ENCODE measurements at places on chromosomes 6 and 20.

- DNase-seq: no peak
Measured at GRCh38 chr6:145209272-145209671, 526.0 kb downstream of the EPM2A start.

DNA sequence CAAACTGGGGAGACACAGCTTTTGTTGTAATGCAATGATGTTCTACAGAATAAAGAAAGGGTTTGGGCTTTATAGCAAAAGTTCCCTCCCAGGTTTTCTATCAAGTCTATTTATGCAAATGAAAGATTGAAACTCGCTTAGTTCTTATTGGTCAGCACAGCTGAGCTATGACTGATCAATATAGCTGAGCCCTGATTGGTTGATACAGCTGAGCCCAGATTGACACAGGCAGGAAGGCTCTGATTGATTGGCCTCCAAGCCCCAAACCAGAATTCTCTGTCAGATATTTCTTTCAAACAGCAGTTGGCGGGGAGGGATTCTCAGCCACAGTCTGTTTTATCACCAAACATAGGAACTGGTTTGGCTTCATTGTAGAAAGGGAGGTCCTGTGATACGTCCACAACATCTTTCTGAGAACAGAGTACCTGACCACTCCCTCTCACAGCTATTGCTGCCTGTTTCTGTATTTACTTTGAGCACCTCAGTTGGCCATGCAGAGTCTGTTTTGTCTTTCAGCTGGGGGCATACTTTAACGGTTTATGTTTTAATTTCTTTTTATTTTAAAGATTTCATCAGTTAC is 223.5 kb downstream of the PACRG start:
- no peak for DNase-seq

GRCh38 chr6:11228935-11229654 is 3.4 kb downstream of the NEDD9 start:
- no peak for DNase-seq

GRCh38 chr20:52081791-52082190 is 109.8 kb downstream of the ZFP64 start:
- no peak for DNase-seq

DNA sequence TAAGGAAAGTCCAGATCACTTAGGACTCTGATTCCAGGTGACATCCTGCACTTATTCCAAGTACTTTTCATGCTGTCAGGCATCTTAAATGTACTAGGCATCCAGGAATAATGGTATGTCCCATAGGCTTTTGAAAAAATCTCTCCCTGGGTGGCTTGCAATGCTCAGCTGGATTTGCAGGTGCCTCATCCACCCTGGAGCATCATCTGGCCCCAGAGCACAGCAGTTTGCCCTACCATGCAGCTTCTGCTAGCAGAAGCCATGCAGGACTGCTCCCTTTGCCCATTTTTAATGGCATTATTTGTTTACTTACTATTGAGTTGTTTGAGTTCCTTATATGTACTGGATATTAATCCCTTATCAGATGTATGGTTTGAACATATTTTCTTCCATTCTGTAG is 45.2 kb downstream of the DZANK1 start:
- no peak for DNase-seq

Measured in CD4-positive, alpha-beta T cell treated with Interleukin-15 for 1 hour (primary cell).